Neural progenitor cell (in vitro differentiated cells): ENCODE measurements at places on chromosomes 2 and 18. TPM values are rescaled to one million over a fixed set of nuclear protein-coding genes. Genes with fewer than 3 reads are reported as not detected.

The GCA gene
- total RNA-seq = 63.2 and 64.8 TPM in 2 replicates

DNA sequence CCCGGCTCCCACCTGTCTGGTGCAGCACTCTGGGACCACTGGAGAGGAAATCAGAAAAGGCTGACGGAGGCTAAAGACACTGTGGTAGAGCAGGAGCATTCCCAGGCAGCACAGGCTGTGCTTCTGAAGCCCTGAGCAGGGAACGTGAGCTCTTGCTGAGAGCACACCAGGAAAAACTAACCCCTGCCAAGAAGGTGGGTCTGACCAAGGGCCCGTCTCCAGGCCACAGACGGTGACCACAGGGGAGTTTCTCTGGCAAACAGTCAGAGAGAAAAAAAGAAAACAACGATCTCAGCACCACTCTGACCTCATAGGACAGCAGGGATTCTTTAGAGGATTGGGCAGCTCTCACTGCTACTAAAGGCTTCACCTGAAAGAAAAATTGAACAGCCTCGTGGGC lies 201.4 kb downstream of the AFF3 start:
- DNase-seq = no peak
- no peak overlapping the region for H3K27ac ChIP-seq
- H3K4me1 ChIP-seq = no peaks in the 10 kb centered on the region

DNA sequence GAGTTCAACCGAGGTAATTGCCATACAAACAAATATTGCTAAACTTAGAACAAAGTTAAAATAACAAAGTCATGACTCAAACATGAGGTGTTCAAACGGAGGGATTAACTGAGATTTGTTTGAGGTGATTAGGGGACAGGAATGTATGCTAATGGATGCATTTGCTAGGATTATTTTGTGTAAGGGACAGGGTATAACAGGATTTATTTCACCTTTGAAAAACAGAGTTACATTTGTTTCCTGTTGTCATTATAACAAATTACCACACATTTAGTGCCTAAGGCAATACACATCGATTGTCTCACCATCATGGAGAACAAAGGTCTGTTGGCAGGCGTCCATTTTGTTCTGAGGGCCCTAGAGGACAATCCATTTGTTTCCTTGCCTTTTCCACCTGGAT lies 304.3 kb upstream of the CNTNAP5 start:
- H3K27me3 ChIP-seq = no peaks in the 10 kb centered on the region
- no peaks in the 10 kb centered on the region for H3K4me1 ChIP-seq

GRCh38 chr2:145818890-145819504 lies 1299.1 kb upstream of the ZEB2 start:
- H3K36me3 ChIP-seq = no peaks in the 10 kb centered on the region
- no peak overlapping the region for H3K4me3 ChIP-seq
- DNase-seq = no peak
- H3K27ac ChIP-seq = no peak overlapping the region
- H3K4me1 ChIP-seq = peaks cover 9% of the 10 kb centered on the region

GRCh38 chr2:186925514-186925913 lies 76.5 kb upstream of the ZSWIM2 start:
- H3K36me3 ChIP-seq = no peaks in the 10 kb centered on the region
- H3K27me3 ChIP-seq = no peaks in the 10 kb centered on the region
- H3K4me3 ChIP-seq = no peak overlapping the region
- no peak overlapping the region for H3K27ac ChIP-seq
- DNase-seq = no peak

DNA sequence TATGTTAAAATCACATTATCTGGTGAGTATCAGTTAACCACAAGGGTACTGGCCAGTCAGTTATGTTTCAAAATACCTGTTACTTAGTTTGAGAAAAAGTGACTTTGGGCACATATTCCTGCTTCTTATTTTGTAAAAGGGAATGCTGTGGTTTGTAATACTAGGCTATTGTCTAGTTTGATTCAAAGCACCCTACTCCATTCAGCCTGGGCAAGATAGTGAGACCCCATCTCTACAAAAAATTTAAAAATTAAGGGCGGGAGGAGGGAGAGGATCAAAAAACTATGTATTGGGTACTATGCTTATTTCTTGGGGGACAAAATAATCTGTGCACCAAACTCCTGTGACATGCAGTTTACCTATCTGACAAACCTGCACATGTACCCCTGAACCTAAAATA lies 18.9 kb downstream of the MBD5 start:
- H3K27ac ChIP-seq = no peak overlapping the region
- no peaks in the 10 kb centered on the region for H3K36me3 ChIP-seq
- H3K4me3 ChIP-seq = no peak overlapping the region
- H3K4me1 ChIP-seq = no peaks in the 10 kb centered on the region

DNA sequence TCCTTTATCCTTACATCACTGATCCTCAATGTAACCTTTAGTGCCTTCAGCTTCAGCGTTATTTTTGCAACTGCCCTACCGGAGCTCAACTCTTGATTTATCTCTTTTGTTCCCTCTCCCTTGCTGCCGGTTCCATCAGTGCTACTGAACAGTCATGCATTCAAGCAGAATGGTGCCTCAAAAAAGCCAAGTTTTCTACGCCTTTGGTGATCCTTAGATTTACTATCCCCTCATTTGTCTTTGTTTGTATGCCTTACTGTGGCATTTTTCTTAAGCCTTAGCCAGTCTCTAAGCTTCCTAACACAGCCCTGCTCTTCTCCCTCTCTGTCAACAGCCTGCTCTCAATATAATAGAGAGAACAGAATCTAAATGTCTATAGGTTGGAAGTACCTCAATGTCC lies 847.7 kb downstream of the CPS1 start:
- H3K4me3 ChIP-seq = peak overlapping the region; percentile 6
- H3K36me3 ChIP-seq = no peaks in the 10 kb centered on the region
- peak overlapping the region; percentile 84 for H3K27ac ChIP-seq
- peaks cover 56% of the 10 kb centered on the region for H3K4me1 ChIP-seq
- H3K27me3 ChIP-seq = no peaks in the 10 kb centered on the region

GRCh38 chr2:143577489-143577888 lies 448.3 kb downstream of the ARHGAP15 start:
- peaks cover 5% of the 10 kb centered on the region for H3K4me1 ChIP-seq
- no peaks in the 10 kb centered on the region for H3K36me3 ChIP-seq
- no peaks in the 10 kb centered on the region for H3K27me3 ChIP-seq
- no peak overlapping the region for H3K27ac ChIP-seq
- H3K4me3 ChIP-seq = no peak overlapping the region

GRCh38 chr18:31206071-31206470 lies 43.4 kb upstream of the DSC1 start:
- H3K27ac ChIP-seq = no peak overlapping the region
- no peak for DNase-seq
- H3K4me1 ChIP-seq = peaks cover 21% of the 10 kb centered on the region
- peaks cover 4% of the 10 kb centered on the region for H3K36me3 ChIP-seq

DNA sequence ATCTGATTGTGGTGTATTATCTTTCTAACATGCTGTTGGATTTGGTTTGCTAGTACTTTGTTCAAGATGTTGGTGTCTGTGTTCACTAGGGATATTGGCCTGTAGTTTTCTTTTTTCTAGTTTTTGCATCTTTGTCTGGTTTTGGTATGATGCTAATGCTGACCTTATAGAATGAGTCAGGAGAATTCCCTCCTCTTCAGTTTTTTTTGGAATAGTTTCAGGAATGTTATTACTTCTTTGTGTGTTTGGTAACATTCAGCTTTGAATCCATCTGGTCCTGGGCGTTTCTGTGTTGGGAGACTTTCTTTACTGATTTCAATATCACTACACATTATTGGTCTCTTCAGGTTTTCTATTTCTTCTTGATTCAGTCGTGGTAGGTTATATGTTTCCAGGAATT lies 124.2 kb upstream of the EPB41L5 start:
- no peaks in the 10 kb centered on the region for H3K4me1 ChIP-seq
- H3K4me3 ChIP-seq = no peak overlapping the region
- H3K27me3 ChIP-seq = no peaks in the 10 kb centered on the region
- no peak overlapping the region for H3K27ac ChIP-seq
- peaks cover 22% of the 10 kb centered on the region for H3K36me3 ChIP-seq

DNA sequence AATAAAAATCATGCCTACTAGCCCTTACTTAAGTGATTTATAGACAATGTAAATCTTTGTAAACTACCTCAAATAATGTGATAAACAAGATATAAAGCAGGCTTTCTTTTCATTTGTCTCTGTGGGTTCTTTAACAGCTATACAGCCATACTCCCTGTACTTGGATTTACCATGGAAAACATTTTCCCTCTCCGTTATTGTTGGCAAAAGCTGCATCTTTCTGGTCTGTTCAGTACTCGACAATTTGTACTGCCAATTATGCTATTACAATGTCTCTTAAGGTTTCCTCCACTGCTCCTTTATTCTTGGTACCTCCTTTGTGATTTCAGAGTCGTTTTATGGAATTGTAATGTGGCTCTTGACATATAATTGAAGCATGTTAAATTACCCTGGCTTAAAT lies 426.3 kb upstream of the PKDCC start:
- H3K4me1 ChIP-seq = no peaks in the 10 kb centered on the region
- no peaks in the 10 kb centered on the region for H3K36me3 ChIP-seq
- H3K27ac ChIP-seq = no peak overlapping the region
- H3K27me3 ChIP-seq = no peaks in the 10 kb centered on the region
- no peak for DNase-seq

GRCh38 chr2:241195506-241196130 lies 7.1 kb downstream of the ANO7 start:
- no peaks in the 10 kb centered on the region for H3K4me1 ChIP-seq
- H3K27me3 ChIP-seq = no peaks in the 10 kb centered on the region
- H3K27ac ChIP-seq = no peak overlapping the region
- no peak overlapping the region for H3K4me3 ChIP-seq
- no peaks in the 10 kb centered on the region for H3K36me3 ChIP-seq

The IL1F10 gene
- not detected in 2 replicates for total RNA-seq

The RUFY4 gene
- total RNA-seq = not detected in 2 replicates

DNA sequence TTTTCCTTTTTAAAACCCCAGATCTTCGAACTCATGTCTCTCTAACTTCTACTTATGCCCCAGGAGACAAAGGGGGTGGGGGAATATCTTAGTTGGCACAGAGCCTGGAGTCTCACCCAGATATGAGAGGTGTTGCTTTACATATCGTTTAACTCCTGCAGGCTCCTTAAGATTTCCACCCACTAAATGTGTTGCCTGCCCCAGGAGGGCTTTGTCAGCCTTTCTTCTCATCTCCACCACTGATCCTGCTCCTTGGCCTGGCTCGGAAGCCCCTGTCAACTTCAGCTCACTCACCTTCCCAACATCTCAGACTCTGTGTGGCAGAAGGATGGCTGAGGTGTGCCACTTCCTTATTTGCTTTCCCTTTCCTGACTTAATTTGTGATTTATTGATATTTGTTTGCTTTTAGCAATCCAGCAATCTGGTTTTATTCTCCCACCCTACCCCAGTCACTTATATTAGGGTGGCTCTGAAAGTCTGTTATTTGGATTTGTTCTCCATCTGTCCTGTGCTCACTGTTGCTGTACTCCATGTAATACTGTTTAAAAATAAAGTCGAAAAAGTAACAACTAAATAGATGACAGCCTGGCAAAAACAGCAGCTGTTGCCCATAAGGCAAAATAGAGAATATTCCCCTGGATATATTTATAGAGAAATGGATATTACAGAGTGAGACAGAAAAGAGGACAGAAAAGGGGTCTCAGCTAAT lies 200.6 kb downstream of the ZBTB7C start:
- H3K36me3 ChIP-seq = no peaks in the 10 kb centered on the region
- no peaks in the 10 kb centered on the region for H3K27me3 ChIP-seq
- no peak overlapping the region for H3K4me3 ChIP-seq
- H3K27ac ChIP-seq = no peak overlapping the region

GRCh38 chr2:73979686-73980085 lies 5.0 kb upstream of the TET3 start:
- peaks cover 82% of the 10 kb centered on the region for H3K27me3 ChIP-seq
- no peak overlapping the region for H3K4me3 ChIP-seq
- DNase-seq = no peak
- no peak overlapping the region for H3K27ac ChIP-seq
- H3K36me3 ChIP-seq = no peaks in the 10 kb centered on the region
- H3K4me1 ChIP-seq = peaks cover 16% of the 10 kb centered on the region

The MOCOS gene
- 0.36 and 1.1 TPM in 2 replicates for total RNA-seq

DNA sequence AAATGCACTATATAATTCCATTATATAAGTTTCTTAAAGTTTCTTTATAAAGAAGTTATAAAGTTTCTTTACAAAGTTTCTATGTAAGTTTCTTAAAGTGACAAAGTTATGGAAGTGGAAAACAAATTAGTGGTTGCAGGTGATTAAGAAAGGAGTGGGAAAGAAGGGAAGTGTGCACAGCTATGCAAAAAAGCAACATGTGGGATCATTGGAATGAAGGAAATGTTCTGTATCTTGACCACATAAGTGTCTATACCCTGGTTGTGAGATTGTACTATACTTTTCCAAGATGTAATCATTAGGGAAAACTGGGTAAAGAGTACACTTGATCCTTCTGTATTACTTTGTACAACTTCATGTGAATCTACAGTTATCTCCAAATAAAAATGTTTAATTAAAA lies 1541.1 kb downstream of the LRP1B start:
- no peak overlapping the region for H3K4me3 ChIP-seq
- no peaks in the 10 kb centered on the region for H3K27me3 ChIP-seq
- no peaks in the 10 kb centered on the region for H3K36me3 ChIP-seq

DNA sequence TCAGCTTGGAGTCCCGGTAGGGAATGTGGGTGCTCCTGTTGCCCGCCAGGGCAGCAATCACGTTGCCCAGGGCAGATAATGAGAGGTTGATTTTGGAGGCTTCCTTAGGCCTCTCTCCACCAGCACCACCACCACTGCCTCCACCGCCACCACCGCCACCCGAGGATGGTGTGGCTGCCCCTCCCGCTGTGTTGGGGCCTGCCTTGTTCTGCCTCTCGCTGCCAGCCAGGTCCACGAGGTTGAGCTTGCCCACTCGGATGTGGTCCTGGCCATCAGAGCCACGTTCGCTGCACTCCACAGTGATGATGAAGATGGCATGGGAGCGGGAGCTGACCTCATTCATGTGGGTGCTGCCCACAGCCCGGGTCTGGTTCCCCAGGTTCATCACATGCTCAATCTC lies 1.3 kb downstream of the KIF3C start:
- H3K36me3 ChIP-seq = peaks cover 3% of the 10 kb centered on the region
- H3K27me3 ChIP-seq = no peaks in the 10 kb centered on the region
- DNase-seq = no peak

DNA sequence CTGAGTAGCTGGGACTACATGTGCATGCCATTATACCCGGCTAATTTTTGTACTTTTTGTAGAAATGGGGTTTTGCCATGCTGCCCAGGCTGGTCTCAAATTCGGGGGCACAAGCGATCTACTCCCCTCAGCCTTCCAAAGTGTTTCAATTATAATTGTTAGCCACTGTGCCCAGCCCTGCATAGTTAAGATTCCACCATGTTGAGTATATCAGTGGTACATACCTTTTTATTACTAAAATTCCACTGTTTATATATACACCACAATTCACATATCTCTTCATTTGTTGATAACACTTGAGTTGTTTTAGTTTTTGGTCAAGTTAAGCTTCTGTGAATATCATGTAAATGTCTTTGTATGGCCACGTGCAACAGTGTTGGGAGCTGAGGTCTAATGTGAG lies 12.8 kb upstream of the FMNL2 start:
- H3K36me3 ChIP-seq = no peaks in the 10 kb centered on the region
- no peak for DNase-seq
- H3K27me3 ChIP-seq = no peaks in the 10 kb centered on the region
- no peak overlapping the region for H3K4me3 ChIP-seq

The RMDN2 gene
- total RNA-seq = 3.7 and 10.3 TPM in 2 replicates

The ANO7 gene
- total RNA-seq = 1.8 TPM in 1 of 2 replicates, not detected in the other
